OCI-M1 (cell line): ENCODE measurements at places on chromosomes 1 and 21.

- DNase-seq, result no peak
Measured at GRCh38 chr1:244181867-244182266, 130.8 kb downstream of the ZBTB18 start.

GRCh38 chr1:26358411-26359384, 4.8 kb upstream of the CRYBG2 start:
- DNase-seq, result peak; percentile 42

- DNase-seq, result no peak
Measured at GRCh38 chr1:201917362-201918033, 28.8 kb downstream of the SHISA4 start.

DNA sequence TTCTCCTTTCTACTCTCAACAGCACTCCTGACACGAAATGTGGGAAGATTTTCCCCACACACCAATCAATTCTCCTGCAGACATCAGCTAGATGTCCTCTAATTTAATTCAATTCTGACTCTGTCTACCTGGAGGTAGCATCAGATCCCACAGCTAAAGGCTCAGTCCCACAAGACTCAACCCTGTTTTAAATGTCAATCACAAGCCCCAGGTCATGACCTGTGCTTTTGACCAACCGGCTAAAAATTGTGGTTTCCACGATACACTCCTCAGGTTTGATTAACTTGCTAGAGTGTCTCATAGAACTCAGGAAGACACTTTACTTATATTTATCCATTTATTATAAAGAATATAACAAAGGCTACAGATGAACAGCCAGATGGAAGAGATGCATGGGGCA, 27.4 kb downstream of the IL23R start:
- DNase-seq, result no peak

GRCh38 chr1:6098303-6099215, 52.9 kb downstream of the KCNAB2 start:
- no peak for DNase-seq

- DNase-seq, result peak; percentile 64
Measured at GRCh38 chr1:230977761-230978490, 735 bp downstream of the TTC13 start.

DNA sequence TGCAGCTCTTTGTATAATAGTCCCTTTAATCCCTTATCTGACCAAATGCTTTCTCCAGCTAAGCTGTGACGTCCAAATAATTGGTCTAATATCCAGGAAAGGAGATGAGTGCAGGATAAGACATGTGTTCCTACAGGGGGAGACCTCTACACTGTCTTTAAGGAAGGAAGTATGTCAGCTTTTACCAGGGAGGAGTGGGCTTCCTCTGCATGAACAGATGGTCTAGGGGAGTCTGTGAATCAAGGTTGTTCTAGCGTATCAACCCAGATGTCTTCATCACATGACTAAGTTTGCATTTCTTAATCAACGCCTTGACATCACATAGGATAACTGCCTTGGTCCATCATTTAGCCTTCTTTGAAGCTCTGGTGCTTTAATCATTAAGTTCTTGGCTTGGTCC, 528.2 kb downstream of the MRPL39 start:
- DNase-seq, result no peak

DNA sequence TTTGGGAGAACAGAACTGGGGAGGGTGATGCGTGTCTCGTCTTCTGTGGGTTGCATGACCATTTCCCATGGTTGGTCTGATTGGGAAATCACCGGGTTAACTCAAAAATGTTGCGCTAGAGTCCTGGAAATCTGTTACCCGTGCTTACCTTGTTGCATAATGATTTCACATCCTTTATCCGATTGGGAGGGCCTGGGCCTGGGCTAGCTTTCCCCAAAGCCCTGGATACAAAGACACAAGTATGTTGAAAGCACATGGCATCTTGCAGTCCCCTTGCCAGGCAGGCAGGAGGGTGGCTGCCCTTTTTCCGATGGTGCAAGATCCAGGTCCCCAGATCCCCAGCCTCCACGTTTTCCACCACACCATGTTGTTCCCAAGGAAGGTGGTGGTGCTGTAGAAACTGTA, 582 bp downstream of the TRPM2 start:
- no peak for DNase-seq

GRCh38 chr1:160143695-160144094, 7.7 kb upstream of the ATP1A4 start:
- peak; percentile 70 for DNase-seq

DNA sequence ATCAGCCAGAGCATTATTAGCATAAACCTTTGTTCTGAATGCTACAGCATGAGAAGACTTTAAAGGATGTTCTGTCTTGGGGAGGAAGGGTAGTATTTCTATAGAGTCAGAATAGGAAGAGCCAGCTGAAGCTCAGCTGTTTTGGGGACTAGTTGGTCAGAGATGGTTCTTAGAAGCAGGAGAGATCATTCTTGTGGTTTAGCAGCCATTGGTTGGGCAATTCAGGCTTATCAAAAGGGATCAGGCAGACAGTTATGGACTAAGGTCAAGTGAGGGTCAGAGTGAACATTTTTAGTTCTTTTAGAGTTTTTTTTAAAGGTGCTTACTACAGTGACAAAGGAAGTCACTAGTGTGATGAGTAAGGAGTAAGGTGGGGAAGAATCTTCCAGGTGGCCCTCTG, 245.5 kb downstream of the RPS6KC1 start:
- DNase-seq, result peak; percentile 88

DNA sequence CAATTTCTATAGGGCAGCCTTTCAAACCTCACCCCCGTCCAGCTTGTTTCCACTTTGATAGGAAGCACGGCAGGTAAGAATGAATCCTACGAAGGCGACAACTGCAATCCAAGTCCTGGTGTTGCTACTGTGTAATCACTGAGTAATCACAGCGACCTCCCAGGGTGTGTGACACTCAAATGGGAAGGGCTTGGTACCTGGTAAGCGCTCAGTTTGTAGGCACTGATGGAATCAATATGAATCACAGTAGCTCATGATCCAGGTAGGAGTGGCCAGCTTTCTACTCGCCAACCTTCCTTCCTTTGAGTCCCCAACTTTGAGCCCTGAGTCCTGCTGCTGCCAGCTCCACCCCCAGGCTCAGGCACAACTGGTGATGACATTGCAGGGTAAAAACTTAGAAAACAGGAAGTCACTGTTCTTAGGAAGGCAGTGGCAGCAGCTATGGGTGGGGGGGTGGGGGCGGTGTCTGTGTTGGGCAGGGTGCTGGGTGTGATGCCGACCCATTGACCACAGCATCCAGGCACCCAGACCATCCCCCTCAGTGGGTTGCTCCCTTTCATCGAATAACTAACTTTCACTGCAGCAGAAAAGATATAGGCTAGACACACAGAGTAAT, 70.7 kb downstream of the CD247 start:
- DNase-seq, result peak; percentile 92

GRCh38 chr1:28244549-28245251, 8.8 kb downstream of the ATP5IF1 start:
- DNase-seq, result no peak

GRCh38 chr1:192907545-192908243, 98.9 kb downstream of the RGS2 start:
- peak; percentile 70 for DNase-seq

DNA sequence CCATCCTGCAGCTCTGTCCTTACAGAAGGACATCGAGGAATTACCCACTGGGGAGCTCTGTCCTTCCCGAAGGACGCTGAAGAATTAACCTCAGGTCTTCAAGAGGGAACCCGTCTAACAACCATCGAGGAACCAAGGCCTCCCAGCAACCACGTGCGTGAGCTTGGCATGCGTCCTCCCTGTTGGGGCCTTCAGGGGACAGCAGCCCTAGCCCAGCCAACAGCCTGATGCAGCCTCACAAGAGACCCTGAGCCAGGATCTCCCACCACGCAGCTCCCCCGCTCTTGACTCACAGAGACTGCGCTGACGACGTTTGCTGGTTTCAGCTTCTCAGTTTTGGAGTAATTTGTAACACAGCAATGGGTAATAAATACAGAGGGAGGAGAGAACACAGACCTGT, 19.6 kb upstream of the AGPAT3 start:
- no peak for DNase-seq

DNA sequence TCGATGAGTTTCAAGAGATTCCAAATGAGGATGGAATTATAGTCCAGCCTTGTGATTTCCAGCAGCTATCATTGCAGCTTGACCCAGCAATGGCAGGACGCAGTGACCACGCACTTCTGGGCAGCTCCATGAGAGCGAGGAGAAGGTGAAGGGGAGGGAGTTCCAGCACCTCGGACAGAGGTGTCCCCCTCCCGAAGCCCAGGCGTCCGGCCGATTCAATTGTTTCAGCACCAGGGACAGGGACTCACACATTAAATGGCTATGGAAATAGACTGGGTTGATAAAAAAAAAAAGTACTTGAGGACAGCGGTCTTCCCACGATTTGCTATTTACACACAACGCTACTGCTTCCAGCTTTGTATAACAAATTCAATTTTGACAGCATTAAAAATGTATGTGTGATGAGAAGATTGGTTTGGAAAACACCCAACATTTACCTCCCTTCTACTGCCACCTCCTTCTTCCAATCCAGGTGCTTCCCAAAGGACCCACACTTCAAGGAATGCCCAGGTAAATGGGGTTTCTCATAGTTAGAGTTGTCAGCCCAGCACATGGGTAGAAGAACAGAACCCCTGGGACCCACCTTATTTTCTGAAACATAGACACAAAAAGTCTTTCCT, 71.8 kb downstream of the DISP3 start:
- peak; percentile 91 for DNase-seq

GRCh38 chr1:149844650-149845255, 54.6 kb upstream of the BOLA1 start:
- no peak for DNase-seq

DNA sequence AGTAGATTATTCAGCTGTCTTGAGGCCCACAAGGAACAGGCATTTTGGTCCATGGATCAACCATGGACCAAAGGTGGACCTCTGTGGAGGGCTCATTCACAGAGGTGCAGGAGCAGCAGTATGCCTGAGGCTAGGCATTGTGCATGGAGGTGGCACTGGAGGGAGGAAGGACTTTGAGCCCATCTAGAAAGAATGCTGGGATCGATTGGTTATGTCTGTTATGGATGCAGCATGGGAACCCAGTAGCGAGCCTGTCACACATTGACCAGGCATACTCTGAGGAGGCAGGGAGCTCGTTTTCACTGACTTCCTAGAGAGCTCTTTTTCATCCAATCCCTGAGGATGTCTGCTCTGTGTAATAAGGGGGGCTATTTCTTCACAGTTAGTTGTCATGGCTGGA, 75.5 kb downstream of the KCNN3 start:
- no peak for DNase-seq

- no peak for DNase-seq
Measured at GRCh38 chr1:226120398-226120797, 57.9 kb downstream of the H3-3A start.

DNA sequence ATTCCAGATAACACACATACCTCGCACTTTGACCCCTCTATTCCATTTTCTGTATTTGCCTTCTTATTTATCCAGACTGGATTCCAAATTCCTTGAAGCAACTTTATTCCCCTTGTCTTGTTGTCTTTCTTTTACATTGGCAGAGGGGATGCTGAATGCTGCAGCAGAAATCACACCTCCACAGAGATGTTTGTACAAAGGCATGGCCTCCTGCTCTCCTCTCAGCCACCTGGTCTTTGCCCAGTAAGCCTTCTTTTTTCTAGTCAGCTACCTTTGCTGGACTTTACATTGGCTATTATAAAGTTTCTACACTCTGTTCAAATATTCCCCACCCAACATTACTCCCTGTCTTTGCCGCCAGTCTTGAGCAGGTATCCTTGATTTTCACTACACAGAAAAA, 75.1 kb downstream of the LAMC1 start:
- DNase-seq, result no peak

- DNase-seq, result no peak
Measured at GRCh38 chr1:12296016-12296415, 66.2 kb downstream of the VPS13D start.

DNA sequence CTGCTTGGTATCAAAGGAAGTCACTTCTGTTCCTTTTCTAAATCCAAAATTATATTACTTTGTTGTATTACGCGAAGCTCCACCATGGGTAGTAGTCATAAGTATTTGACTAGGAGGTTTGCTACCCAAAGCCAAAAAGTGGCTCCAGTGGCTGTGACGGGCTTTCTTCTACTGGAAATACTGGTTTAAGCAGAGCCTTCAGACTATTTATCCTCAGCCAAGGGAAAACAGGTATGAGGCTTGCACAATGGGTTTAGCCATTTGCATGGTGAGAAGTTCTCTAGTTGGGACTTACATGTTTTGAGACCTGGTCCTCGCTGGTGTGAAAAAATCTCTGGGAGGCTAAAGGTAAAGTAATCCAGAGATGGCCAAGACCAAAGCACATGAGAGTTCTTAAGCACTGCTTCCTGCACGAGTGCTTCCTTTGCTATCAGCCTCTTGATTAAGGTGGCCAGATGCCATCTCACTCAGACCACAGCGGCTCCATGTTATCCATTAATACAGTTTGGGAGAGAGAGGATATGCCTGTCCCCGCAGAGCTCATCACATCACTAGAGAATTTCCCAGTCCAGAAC, 121.2 kb downstream of the PIK3R3 start:
- no peak for DNase-seq

- DNase-seq, result no peak
Measured at GRCh38 chr1:212127221-212127620, 91.7 kb downstream of the DTL start.

GRCh38 chr1:243924588-243925349, 74.7 kb upstream of the AKT3 start:
- DNase-seq, result no peak

GRCh38 chr21:39575775-39576174, 37.0 kb upstream of the B3GALT5 start:
- no peak for DNase-seq

GRCh38 chr1:22039594-22040285, 12.8 kb upstream of the CDC42 start:
- DNase-seq, result peak; percentile 97

GRCh38 chr1:244192325-244192724, 141.2 kb downstream of the ZBTB18 start:
- no peak for DNase-seq

GRCh38 chr1:7975212-7975865, 13.8 kb downstream of the PARK7 start:
- DNase-seq, result peak; percentile 76

DNA sequence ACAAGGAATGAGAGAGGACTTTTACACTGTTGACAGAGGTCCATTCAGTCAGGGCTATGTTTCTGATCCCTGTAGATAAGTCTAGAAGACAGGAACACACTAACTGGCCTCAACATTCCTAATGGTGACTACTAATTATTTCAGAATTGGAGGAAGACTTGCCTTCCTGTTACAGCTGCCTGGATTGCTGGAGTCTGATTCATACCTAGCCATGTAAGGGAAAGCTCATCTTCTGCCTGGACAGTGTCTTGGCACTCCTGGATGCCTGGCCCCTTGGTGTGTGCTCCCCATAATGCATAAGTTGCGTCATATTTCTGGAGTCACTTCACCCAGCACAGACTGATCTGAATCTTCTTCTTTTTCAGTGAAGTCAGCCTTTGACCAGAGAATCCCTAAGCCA, 326.0 kb upstream of the RUNX1 start:
- DNase-seq, result no peak

DNA sequence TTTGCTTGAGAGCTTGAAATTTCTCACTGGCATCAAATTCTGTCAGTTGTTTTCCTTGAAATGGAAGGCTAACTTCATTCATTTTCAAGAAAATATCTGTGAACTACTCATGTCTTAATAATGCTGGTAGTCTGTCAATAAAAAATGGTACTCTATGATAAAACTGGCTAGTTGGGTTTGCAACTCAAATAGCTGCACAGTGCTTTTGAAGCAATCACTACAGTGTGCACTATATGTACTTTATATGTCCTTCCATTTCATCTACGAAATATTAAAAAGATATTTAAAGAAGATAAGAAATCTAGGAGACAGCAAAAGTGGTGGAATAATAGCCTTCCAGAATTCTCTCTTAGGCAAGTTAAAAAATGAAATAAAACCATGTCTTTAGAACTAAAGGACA, 39.9 kb upstream of the ZNHIT6 start:
- DNase-seq, result no peak

- no peak for DNase-seq
Measured at GRCh38 chr1:206472886-206473285, 2.6 kb downstream of the IKBKE start.
